HFFc6 (cell line): ENCODE measurements at places on chromosomes 16 and 17.

GRCh38 chr17:75922963-75923874 is 17.6 kb downstream of the FBF1 start:
- DNase-seq: no peak
- H3K27ac ChIP-seq: no peak overlapping the region
- H3K27me3 ChIP-seq: no peaks in the 10 kb centered on the region; the same call in 1 of the 2 replicates
- H3K36me3 ChIP-seq: no peaks in the 10 kb centered on the region; the same call in 1 of the 2 replicates

- H3K36me3 ChIP-seq: no peaks in the 10 kb centered on the region
- peaks cover 51% of the 10 kb centered on the region for H3K27me3 ChIP-seq
These were observed 24.8 kb upstream of the NAGS start for GRCh38 chr17:43979671-43980070.

GRCh38 chr17:81048827-81049371 is 13.9 kb downstream of the BAIAP2 start:
- H3K4me3 ChIP-seq: no peak overlapping the region
- peaks cover 8% of the 10 kb centered on the region for H3K27me3 ChIP-seq
- H3K4me1 ChIP-seq: peaks cover 18% of the 10 kb centered on the region
- DNase-seq: no peak
- H3K36me3 ChIP-seq: peaks cover 5% of the 10 kb centered on the region; the same call in 1 of the 2 replicates
- H3K27ac ChIP-seq: no peak overlapping the region

GRCh38 chr16:66476328-66477027 is 49.4 kb downstream of the BEAN1 start:
- DNase-seq: no peak
- H3K4me1 ChIP-seq: no peaks in the 10 kb centered on the region; the same call in 1 of the 2 replicates
- no peak overlapping the region for H3K27ac ChIP-seq
- peaks cover 27% of the 10 kb centered on the region for H3K27me3 ChIP-seq
- no peak overlapping the region for H3K4me3 ChIP-seq
- H3K36me3 ChIP-seq: no peaks in the 10 kb centered on the region

DNA sequence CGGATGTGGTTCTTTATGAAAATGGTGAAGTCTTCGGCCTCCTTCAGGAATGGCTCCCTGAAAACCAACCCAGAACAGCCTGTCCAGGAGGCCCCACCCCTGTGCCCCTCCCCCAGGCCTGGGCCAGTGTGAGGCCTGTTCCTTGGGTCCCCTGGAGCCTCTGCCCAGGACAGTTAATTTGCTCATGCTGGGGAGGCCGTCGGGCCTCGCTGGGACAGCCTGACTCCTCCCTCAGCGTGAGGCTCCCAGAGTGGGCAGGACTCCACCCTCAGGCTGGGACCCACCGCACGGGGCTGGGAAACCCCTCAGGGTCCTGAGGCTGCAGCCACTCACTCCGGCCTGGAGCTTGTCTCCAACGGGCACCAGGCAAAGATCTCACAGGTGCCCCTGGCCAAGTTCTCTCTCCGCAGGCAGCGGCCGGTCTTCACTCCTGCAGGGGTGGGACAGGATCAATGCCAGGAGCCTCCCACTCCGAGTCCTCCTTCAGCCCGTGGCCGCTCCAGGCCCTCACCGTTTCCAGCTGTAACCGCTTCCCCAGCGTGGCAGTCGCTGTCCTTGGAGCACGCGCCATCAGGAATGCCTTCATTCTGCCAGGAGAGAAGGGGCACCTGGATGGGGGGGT is 5.8 kb downstream of the P2RX5 start:
- no peak overlapping the region for H3K27ac ChIP-seq
- H3K36me3 ChIP-seq: no peaks in the 10 kb centered on the region
- H3K27me3 ChIP-seq: no peaks in the 10 kb centered on the region; the same call in 1 of the 2 replicates
- DNase-seq: no peak

GRCh38 chr16:89565256-89565505 is 4.7 kb downstream of the RPL13 start:
- no peak for DNase-seq
- H3K4me3 ChIP-seq: peak overlapping the region; percentile 57
- H3K4me1 ChIP-seq: peaks cover 44% of the 10 kb centered on the region
- peaks cover 36% of the 10 kb centered on the region for H3K36me3 ChIP-seq
- peaks cover 17% of the 10 kb centered on the region for H3K27me3 ChIP-seq

DNA sequence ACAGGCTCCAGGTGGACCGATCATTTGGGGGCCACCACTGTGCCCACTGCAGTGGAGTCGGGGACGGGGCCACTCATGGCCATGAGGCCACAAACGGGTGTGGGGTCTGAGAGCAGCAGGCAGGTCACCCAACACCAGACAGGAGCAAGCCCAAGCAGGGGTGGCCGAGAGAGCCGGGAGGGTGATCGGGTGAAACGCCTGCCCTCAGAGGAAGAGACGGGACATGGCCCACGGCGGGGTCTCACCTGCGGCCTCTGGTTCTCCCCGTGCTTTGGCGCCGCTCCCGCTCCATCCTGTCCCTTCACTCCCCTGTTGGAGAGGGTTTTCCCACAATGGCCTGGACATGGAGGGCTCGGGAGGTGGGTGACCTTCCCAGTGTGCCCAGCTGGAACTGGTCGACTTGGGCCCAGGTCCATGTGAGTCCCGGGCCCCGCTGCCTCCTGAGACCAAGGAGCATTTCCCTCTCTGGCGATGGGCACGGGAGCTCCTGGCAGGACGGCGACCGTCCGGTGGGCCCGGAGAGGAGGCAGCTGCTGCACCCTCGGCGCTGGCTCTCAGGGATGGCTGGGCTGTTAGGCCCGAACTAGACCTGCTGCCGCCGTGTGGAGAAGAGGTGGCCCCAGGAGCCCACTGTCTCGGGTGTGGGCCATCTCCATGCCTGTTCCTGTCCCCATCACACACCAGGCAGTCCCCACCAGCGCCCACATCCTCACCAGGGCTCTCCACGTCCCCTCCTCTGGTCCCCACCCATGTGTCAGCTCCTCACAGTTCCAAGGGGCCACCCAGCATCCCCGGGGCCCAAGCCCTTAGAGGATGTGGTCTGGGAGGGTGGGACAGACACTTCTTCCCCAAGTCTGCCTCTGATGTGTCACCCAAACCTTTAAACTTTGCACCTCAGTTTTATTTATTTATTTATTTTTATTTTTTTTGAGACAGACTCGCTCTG is 13.4 kb upstream of the BAHCC1 start:
- H3K27ac ChIP-seq: no peak overlapping the region
- peaks cover 4% of the 10 kb centered on the region for H3K27me3 ChIP-seq
- H3K4me3 ChIP-seq: no peak overlapping the region
- H3K36me3 ChIP-seq: no peaks in the 10 kb centered on the region
- no peaks in the 10 kb centered on the region for H3K4me1 ChIP-seq
